ENCODE measurements at places on chromosomes 5 and 9.
A peak's percentile ranks its signal among the peaks of the same experiment; 100 is the strongest.

- no peak for DNase-seq
Observed at GRCh38 chr5:55582256-55582655, 47.5 kb upstream of the PLPP1 start.

DNA sequence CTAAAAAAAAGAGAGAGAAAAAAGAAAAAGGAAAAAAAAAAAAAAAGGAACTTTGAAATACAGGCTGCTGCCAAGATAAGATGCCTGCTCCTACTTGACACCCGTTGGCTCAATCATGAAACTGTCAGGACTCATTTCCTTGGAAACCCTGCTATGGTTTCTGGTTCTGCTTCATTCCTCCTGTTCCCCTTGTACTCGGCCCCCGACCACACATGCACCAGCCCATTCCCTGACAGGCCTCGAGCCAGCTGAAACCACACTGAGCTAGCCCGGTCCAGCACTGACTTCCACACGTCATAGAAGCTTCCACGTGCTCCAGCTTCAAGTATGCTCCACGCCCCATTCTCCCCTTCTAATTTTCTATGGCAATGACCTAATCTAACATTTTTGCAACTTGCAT, 93.2 kb downstream of the MYO10 start:
- DNase-seq = no peak

- DNase-seq = no peak
Observed at GRCh38 chr9:91417602-91418214, 5.9 kb downstream of the NFIL3 start.

DNA sequence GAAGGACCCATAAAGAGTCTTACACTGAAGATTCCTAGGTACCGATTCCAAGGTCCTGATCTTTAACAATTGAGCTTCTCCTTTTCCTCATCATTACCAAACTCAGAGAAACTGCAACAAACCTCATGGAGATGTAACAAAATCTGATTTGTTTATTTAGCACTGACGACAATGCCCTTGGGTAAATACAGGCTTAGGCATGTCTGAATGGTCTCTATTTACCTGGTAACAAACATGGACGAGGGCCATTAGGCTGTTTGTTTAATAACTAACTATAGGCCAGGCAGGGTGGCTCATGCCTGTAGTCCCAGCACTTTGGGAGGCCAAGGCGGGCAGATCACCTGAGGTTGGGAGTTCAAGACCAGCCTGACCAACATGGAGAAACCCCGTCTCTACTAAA, 333.3 kb downstream of the AGTPBP1 start:
- no peak for DNase-seq

DNA sequence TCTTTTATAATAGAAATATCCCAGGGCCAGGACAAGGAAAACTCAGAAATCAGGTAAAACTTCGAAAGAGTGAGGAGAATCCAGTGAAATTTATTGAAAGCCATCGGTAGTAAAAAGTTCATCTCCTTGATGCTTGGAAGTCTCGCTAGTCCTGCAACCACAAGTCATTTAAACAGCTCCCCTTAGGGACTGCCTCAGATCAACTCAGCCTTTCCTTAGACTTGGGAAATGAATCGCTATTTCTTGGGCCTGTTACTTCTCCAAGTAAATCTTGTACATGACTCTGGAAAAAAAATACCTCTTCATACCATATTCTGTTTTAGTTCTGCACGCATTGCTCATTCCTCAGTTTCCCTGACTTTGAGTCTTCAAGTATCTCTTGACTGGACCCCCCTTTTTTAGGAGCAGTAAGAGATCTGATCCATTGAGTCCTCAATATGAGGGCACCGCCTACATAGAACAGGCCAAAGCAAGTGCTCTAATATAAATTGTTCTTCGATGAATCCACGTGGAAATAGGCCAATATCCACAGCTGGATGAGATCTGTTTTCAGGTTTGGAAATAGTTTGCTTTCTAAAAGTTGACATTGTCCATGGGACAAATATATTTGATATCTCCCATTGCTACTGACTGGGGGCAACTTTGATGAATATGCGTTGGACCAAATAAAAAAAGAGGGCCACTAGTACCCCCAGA, 114.2 kb downstream of the PRDM6 start:
- DNase-seq = no peak

GRCh38 chr5:55668356-55668755, 43.8 kb downstream of the SLC38A9 start:
- DNase-seq = no peak

DNA sequence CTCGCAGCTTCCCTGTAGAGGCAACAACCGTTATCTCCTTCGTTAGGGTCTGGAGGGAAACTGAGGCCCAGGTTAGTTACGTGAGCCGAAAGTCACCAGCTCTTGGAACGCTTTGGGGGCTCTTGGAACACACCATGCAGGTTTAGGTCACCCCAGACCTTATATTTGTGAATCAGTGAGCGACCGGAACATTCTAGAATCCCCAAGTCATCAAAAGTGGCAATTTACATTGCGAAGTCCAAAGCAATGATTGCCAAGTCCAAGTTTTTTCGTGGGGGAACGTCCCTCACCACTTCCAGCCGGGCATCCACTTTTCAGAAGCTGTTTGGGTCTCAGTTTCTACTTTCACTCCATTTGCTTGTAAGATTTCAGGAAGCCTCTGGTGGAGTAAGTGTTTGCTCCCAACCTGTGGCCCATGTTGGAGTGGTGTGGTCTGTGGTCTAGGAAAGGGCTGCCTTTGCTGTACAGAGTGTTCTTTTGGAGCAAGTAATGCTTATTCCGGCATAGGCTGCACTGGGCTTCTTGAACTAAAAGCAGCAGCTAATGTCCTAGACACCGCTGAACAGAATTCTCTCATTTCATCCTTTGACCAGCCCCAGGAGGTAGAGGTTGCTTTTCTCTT, 32.8 kb upstream of the SPRY4 start:
- no peak for DNase-seq

DNA sequence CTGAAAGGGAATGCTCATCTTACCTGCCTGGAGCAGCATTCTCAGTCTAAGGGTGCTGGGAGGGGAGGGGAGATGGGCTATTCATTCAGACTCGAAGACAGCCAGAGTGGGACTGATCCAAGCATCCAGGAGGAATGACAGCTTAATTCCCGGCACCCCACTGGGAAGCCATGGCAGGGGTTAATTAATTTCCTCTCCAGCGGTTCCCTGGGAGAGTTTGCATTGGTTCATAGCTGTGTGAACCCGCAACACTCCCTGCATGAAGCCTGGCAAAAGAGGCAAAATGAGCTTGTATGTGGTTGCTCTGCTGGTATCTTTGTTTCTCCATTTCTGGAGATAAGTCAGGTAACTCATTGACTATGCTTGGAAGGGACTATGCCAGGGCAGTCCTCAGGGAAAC, 401.0 kb upstream of the SLC24A2 start:
- no peak for DNase-seq

DNA sequence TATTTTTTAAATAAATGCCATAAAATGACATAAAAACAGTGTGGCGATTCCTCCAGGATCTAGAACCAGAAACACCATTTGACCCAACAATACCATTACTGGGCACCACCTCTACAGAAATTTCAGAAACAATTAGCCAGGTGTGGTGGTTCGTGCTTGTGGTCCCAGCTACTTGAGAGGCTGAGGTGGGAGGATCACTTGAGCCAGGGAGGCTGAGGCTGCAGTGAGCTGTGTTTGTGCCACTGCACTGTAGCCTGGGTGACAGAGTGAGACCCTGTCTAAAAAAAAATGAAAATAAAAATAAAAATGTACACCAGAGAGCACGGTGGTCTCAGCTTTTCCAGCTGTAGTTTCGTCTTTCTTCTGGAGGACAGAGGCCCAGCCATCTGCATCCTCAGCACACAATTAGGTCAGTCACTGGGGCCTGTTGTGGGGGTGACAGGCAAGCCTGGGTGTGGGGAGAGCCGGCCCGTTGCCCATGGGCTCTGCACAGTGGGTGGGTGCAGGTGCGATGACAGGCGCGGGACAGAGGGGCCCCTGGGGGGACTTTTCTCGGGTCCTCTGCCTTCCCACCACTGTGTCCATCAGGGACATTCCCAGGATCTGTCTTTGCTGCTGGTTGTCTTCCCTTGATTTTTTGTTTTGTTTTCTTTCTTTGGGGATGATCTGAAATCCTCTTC, 9.8 kb downstream of the COL5A1 start:
- DNase-seq = no peak

DNA sequence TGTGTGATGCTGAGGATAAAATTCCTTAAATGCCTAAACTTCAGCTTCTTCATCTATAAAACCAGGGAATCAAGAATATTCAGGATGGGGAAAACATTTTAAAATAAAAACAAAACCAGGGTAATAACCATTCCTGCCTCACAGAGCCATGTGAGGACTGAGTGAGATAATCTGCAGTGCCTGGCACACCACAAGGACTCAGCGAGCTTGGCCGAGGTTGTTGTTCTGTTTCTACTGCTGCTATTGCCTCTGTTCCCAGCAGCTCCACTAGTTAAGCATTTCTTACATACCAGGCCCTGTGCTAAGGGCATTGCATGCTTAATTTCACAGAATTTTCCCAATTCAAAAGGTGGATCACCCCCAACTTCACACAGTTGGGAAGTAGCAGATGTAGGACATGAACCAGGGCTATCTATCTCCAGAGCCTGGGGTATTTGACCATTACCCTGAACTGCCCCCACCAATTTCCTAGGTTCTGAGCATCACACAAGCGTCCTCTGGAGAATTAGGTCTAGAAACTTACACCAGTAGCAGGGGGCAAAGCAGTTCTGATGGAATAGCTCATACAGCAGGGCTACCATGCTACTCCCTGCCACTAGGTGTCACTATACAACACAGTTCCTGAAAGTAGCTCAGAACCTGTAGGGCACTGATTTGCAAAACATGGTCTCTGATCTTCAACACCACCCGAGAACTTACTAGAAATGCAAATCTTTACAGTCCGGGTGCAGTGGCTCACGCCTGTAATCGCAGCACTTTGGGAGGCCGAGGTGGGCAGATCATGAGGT, 74.3 kb downstream of the LRSAM1 start:
- DNase-seq = no peak

DNA sequence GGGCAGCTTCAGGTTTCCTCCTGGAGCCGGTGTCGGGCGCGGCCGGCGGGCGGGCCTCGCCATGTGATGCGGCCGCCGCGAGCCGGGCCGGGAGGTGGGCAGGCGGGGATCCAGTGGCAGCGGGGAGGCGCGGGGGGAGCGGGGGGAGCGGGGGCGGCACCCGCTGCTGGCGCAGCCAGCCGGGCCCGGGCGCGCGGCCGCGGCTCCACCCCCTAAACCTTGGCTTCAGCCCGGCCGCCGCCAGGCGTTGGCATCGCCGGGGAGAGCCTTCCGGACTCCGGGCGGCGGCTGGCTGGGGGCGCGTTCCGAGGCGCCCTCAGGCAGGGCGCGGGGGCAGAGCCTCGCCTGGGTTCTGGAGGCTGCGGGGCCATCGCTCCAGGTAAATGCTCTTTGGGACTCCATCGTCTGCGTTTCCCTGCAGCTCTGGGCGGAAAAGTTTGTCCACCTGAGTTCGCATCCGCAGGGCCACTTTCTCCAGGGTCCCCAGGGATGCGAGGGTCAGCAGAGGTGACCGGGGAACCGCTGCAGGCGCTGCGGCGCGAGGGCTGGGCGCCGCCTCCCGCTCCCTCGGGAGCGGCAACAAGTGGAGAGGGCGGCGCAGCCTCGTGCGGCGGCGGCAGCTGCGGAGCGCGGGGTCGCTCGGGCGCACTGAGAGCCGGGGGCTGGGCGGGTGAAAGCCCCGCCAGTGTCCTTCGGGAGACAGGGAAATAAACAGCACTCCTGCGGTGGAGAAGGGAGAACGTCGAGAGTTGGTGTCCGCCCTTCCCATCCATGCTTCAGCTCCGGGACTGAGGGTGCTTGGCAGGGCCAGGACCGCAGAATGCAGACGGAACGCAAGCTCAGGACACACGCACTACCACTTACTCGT, at the start of gene ARHGEF28:
Gene ARHGEF28, plus strand, starts transcription at position 253 of the 868 bp plus-strand sequence. CDS start 58,656 bp downstream, outside the sequence.
- DNase-seq = peak; percentile 84

DNA sequence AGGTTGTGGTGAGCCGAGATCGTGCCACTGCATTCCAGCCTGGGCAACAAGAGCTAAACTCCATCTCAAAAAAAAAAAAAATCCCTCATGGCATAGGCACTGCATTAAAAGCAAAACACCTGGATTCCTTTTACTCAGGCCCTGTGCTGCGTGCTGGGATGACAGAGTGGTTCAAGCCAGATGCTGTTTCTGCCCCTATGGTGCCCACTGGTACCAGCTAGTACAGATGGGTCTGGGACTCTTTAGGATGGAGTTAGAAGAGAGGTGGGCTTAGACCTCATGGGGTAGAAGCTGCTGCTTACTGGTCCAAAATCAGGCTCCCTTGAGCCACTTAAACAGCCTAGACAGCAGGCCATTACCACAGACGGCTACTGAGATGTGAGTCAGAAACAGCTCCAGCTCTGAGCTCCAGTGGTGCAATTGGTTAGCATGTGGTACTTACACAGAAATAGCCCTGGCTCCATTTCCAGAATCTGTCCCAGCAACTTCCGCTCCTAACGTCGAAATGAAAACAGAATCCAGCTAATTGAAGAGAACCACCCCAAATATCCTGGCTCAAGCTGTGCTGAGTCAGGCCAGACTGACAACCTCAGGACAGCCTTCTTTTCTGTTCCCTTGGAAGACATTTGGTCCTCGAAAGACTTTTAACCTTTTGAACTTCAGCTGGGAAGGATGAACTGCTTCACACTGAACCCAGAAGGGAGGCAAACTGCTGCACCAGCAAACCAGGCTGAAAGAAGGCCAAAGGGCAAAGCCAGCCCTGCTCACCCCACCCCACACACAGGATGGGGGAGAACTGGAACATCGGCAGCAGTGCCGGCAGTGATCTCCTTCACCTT, 15.5 kb downstream of the C5orf15 start:
- peak; percentile 64 for DNase-seq

DNA sequence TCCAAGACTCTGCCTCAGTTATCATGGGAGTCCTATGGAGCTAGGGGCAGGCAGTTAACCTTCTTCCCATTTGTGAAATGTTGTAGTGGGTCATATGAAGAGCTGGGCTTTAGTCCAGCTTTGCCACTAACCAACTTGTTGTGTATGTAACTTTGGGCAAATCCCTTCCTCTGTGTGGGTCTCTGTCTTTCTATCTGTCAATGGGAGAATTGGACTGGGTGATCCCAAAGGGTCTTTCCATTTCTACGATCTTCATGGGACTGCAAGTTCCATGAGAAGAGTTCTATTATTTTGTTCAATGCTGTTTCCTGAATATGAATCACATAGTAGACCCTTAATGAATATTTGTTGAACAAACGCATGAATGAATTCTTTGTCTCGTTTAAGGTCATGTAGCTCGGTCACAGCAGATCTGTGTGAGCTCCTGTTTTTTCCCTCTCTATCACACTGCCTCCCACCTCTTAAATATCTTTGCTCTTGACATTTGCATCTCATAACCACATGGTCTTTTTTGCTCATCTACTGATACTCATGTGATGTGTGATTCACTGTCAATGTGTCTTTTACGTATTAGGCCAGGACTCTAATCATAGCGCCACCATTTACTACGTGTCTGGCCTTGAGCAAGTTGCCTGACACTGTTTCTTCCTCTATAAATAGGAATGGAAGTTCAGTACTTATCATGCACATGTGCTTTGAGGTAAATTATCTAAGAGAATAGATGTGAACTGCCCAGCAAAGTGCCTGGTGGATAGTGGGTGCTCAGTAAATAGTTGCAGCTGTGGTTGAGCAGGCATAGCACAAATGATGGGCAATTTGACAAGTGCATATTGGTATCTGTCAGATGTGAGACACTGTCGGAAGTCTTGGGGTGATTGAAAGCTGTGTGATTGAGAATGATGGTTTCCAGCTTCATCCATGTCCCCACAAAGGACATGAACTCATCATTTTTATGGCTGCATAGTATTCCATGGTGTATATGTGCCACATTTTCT, 37.4 kb downstream of the PTTG1 start:
- DNase-seq = no peak
